CD4-positive, alpha-beta T cell treated with Interleukin-1 beta for 1 hour (primary cell): ENCODE measurements at places on chromosomes 16 and 17.

GRCh38 chr17:42659079-42659931 lies at the start of gene TUBG2:
TSS of gene TUBG2 (plus strand) at chr17:42659284. CDS start at chr17:42659504, 220 bp downstream.
- peak; percentile 82 for DNase-seq

- DNase-seq: no peak
Observed at GRCh38 chr16:49601576-49601975, 228.0 kb downstream of the C16orf78 start.

DNA sequence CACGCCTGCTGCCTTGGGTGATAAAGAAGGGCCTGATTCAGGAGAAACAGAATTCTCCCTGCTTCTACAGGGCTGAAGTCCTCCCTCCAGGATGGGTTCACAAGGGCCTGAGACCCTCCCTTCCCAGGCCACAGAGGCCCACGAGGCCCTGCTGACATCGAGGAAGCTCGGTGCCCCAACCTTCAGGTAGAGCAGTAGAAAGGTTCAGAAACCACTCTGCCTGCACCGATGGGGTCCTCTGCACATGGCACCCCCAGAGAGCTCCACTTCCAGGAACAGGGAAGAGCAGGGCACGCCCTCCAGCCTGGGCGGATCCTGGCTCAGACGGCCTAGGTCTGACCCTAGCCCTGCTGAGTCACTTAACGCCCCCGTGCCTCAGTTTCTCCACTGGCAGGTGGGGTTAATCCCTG lies 773 bp downstream of the CENPX start:
- DNase-seq: no peak

- no peak for DNase-seq
Observed at GRCh38 chr16:88300463-88300835, 82.3 kb upstream of the ZNF469 start.

DNA sequence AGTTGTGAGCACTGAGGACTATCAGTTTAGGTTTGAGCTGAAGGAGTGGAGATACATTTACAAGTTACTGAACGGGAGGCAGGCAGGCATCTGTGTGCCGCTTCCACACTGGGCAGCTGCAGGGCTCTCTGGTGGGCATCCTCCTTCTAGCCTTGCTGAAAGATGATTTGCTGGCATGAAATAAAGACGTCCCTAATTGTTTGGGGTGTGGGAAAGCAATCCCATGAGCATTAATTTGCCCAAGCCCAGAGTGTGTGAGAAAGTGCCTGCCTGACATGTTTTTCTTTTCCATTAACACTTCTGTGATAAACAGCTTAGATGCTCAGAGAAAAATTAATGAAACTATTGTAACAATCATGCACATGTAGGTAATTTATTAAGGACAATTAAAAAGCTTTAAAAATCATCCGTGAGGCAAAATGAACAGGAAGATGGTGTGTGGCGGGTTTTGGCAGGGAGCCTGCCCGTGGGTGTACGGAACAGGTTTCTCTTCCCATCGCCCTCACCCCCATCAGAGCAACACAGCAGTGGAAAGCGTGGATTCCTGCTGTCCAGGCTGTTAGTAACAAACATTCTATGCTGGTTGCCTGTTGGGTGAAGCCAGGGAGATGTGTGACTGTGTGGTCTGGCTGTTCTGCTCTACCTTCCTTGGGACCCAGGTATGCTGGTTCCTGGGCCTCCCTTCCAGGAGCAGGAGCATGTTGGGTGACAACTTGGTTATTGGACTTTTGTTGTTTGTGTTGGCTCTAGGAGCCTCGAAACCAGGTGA lies 191.9 kb downstream of the MSI2 start:
- DNase-seq: no peak

- DNase-seq: no peak
Observed at GRCh38 chr16:78170494-78170933, 71.1 kb downstream of the WWOX start.
